ENCODE measurements at places on chromosomes 16 and 17.
A peak's percentile ranks its signal among the peaks of the same experiment; 100 is the strongest.

DNA sequence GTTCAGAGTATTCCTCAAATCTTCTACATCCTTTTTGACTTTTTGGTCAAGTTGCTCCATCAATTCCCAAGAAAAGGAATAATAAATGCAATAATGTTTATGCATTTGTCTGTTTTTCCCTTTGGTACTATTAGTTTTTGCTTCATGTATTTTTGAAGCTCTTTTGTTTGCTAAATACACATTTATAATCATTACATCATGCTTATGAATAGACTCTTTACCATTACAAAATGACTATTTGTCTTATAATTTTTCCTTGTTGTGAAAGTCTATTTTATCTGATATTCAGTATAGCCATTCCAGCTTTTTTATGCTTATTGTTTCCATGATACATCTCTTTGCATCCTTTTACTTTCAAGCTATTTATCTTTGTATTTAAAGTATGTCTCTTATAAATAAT is 41.2 kb downstream of the CEP112 start:
- DNase-seq = no peak

DNA sequence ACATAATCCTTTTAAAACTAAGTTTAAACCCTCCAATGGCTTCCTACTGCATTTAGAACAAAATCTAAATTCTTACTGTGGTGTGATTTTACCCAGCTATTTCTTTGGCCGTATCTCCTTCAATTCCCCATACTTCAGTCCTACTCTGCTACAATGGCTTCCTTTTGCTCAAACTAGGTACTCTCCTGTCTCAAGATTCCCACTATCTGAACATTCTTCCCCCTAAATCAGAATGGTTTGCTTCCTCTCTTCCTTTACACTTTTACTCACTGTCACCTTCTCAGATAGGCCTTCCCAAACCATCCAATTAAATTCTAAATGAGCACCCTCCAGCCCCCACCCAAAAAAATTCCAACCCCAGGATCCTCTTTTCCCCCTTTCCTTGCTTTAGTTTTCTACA is 109.2 kb downstream of the BRIP1 start:
- DNase-seq = no peak

DNA sequence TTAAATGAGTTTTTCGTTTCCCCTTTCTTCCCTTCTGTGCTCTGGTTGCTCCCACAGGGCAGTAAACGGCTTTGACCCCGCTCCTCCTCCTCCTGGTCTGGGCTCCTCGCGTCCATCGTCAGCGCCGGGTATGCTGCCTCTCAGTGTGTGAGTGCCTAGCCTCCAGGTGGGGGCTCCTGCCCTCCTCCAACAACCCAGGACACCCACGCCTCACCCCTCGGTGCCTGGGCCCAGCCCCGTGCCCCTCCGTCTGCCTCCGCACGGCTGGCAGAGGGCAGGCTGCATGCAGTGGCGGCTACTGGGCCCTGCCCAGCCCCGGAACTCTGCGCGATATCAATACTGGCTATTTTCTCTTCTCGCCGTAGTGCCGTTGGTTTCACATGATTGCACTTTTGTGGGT is 31.2 kb downstream of the NDEL1 start:
- no peak for DNase-seq

GRCh38 chr17:80237386-80237785 is 17.2 kb downstream of the SLC26A11 start:
- no peak for DNase-seq

- DNase-seq = no peak
Measured at GRCh38 chr17:4908301-4908700, 5.4 kb upstream of the CHRNE start.

DNA sequence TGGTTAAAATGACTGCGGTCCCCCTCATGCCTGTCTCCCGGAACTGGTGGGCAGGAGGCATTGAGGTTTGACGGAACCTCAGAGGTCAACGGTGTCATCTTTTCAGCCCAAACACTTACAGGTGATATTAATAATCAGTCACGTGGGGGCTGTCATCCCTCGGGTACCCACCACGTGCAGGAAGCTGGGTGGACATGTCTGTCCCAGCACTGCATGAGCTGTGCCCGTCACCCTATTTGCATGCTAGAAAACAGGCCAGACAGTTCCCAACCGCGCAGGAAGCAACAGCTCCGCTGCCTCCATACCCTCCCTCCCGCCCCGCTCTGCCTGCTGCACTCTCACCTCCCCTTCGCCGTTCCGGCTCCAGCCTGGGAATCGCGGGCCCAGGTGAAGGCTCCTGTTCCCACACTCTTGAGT is 1.4 kb downstream of the SYNGR3 start:
- DNase-seq = no peak

DNA sequence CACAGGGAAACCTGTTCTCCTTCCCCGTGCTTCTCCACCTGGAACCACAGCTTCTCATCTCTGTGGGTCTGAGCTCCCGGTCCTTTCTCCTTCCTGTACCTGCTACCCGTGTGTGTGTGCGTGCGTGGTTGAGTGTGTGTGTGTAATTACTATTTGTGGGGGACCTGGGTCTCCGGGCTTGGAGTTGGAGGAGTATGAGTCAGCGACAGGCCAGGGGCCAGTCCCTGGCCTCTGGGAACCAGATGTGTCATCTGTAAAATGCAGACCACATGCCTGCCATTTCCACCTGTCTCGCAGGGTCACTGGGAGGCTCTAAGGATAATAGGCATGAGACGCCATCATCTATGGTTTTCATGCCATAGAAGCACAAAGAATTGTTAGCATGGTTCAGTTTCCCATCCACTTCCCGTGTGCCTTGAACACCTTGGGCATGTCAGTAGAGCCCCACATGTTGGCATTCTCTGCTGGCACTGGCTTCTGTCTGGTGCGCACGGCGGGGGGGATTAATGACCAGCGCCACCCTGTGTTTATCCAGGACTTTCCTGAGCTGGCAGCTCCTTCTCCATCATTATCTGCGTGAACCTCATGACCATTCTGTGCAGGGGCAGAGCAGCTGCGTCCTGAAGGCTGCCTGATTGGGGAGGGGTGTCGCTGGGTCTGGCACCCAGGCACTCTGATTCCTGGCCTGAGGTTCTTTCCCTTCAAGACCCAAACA is 1.5 kb downstream of the ZNF205 start:
- DNase-seq = no peak

DNA sequence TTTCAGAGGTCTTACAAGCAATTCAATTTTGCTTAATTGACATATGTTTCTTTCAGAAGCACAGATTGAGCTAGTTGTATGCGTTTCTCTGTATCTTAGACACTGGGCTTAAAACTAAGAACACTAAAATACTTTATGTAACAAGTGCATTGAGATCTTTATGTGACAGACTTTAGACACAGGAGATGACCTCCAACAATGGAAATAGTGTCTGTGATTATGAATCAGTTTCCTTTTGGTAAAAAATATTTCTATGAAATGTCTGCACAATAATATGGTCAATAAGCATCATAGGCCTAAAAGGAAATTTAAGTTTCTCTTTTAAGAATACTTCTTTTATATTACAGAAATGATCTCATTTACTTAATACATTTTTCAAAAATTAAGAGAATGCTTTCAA is 153.2 kb downstream of the SKAP1 start:
- DNase-seq = no peak

GRCh38 chr16:66587881-66588600 is 8.8 kb downstream of the CMTM2 start:
- DNase-seq = no peak

- DNase-seq = no peak
Measured at GRCh38 chr17:53548252-53548651, 274.5 kb upstream of the KIF2B start.

DNA sequence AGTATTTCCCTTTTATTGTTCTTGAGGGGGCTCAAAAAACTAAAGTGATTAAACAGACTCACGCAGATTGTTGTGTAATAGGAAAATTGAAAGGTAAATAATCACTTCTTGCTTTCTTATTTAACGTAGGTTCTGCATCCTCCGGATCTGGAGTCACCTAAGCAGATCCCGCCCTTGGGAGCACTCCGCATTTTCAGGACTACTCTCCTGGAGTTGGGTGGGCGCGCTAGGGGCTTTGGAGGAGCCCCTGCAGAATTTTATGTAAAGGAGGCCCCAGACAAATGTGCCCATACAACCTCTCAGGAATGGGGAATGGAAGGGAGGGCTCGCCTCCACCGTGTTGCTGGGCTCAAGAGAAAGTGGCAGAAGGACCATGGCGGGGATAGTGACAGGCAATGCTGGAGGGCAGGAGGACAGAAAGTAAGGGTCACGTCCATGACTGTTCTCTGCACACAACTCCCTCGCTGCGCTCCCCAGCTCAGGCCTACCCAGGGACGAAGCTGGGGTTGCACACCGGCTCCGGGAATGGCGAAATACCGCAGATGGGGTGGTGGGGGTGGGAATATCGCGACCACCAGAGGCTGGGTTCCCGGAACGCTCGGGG is 8.3 kb downstream of the MT2A start:
- no peak for DNase-seq

DNA sequence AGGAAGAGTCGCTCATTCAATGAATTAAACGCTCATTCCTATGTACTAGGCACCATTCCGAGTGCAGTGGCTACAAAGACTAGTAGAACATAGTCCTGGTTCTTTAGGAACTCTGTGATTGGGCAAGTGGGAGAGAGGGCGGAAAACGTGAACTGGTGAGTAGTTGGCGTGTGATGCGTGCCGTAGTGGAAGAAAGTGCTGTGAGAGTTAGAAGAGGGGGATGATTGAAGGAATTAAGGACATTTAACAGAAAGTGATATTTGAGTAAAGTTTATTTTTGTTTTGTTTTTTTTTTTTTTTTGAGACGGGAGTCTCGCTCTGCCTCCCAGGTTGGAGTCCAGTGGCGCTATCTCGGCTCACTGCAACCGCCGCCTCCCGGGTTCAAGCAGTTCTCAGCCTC is 7.9 kb upstream of the SLFN14 start:
- peak; percentile 43 for DNase-seq

GRCh38 chr16:8310323-8310722 is 280.0 kb downstream of the TMEM114 start:
- DNase-seq = no peak

- DNase-seq = no peak
Measured at GRCh38 chr17:79515110-79515509, 95.7 kb downstream of the RBFOX3 start.

DNA sequence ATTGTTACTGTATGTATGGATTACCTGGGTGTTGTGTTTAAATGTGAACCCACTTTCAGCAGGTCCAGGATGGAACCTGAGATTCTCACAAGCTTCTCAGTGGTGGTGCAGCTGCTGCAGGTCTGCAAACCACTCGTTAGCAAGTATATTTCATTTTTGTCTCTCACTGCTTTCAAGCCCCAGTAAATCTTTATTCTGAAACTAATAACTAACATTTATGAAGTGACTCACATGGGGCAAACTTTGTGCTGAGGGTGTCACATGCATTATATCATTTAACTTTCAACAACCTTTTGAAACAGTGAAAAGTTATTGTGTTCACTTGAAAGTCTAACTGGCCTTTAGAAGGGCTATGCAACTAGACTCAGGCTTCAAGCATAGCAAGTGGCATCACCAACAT is 98.9 kb upstream of the DYNLRB2 start:
- DNase-seq = no peak

DNA sequence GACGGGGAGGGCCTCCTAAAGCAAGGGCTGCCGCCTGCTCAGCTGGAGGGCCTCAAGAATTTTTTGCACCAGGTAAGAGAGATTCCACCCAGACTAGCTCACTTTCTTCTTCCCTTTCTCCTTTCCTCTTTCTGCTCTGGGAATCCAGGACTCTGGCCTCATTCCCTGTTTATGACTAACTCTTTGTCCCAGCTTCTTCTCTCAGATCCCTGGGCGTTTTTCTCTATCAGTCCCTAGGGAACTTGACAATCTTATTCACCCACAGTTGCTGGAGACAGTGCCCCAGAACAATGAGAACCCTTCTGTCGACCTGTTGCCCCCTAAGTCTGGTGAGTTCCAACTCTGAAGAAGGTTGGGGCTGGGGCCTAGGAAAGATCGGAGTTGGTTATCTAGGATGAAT is 15.6 kb downstream of the CNTROB start:
- no peak for DNase-seq

DNA sequence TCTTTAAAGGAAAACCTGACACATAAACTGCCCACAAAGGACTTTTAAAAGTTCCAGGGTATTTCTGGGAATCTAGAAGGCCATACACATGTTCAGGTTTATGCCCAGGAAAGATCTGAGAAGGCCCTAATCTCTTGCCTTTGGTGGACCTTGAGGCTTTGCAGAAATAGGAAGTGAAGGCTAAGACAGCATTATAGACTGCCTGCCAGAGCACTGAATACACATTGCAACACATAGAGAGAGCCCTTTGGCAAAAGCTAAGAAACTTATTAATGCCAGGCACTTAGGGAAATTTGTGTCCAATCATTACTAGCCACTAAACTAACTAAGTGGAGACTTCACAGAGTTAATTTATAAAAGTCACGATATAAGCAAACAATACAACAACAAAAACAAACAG is 70.4 kb downstream of the MMD start:
- DNase-seq = no peak

DNA sequence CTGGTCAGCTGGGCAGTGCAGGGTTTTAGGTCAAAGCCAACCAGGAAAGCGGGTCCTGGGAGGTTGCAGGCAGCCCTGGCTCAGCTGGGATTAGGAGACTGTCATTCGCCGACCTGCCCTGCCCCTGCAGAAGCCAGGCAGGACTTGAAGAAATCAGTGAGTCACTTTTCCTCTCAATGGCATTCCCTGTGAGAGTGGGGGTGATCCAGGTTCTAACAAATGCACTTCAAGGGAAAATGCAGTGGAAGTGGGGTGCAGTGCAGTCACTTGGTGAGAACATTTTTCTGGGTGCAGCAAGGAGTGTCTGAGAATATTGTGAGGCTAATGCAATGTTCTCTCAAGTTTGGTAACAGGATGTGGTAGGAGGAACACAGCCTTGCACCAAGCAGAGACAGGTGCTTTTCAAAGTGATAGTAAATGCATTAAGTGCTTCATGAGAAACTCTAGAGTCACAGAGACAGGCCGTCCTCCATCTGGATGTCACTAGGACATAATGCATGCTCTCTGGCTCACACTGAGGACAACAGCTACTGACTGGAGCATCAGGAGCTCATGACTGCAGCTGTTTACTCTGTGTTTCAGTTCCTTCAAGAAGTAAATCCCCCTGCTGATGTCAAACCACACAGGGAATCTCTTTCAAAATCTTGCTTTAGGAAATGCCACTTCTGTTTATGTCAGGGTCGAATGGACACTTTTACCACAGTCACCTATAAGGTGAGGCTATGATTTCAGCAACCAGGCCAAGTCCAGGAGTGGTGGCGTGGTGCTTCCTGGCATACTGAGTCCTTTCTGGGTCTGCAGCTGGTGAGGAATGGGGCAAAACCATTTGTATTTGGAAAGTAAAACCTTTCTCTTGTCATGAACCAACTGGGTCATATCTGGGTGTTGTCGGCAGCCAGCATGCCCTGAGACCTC is 16.7 kb downstream of the CDK5R1 start:
- no peak for DNase-seq

GRCh38 chr16:72989579-72990551 is 58.1 kb downstream of the ZFHX3 start:
- no peak for DNase-seq

Measured in stimulated activated CD4-positive, alpha-beta T cell treated with anti-CD3 and anti-CD28 coated beads, Interleukin-2, amount 100 ng/mL, for 4 hours (primary cell).